Activated CD4-positive, alpha-beta T cell treated with anti-CD3 and anti-CD28 coated beads, Interleukin-2, amount 10 ng/mL, durations not matched to agents 7 days and 5 days (primary cell): ENCODE measurements at places on chromosomes 5 and 9. TPM values are rescaled to one million over a fixed set of nuclear protein-coding genes. Genes with fewer than 3 reads are reported as not detected.

ESM1 gene
- total RNA-seq, result not detected

PCDHB16 gene
- total RNA-seq, result not detected

NRARP gene
- total RNA-seq, result 0.44 TPM

NMUR2 gene
- not detected for total RNA-seq

FAM78A gene
- total RNA-seq, result 128 TPM

MAPKAP1 gene
- 58.7 TPM for total RNA-seq

SEMA4D gene
- 334 TPM for total RNA-seq

DAP gene
- total RNA-seq, result 60.5 TPM

FOXD4 gene
- 0.71 TPM for total RNA-seq

MYMK gene
- total RNA-seq, result not detected

TRIP13 gene
- 33.4 TPM for total RNA-seq

TMEM174 gene
- total RNA-seq, result not detected

ZNF354C gene
- 6.4 TPM for total RNA-seq

ISOC1 gene
- total RNA-seq, result 15.0 TPM

FLT4 gene
- 0.25 TPM for total RNA-seq

TERT gene
- total RNA-seq, result 5.6 TPM

PCDHAC1 gene
- not detected for total RNA-seq

SLC27A6 gene
- total RNA-seq, result not detected

MAML1 gene
- total RNA-seq, result 34.9 TPM

HTR4 gene
- total RNA-seq, result not detected

SPATA31A3 gene
- not detected for total RNA-seq

CARD9 gene
- total RNA-seq, result 0.69 TPM

DNM1 gene
- 0.60 TPM for total RNA-seq

NEUROG1 gene
- total RNA-seq, result not detected

CA9 gene
- total RNA-seq, result not detected

NUTM2G gene
- not detected for total RNA-seq

DMRT3 gene
- total RNA-seq, result not detected

PLAC8L1 gene
- 0.48 TPM for total RNA-seq

S1PR3 gene
- total RNA-seq, result 0.15 TPM

DMXL1 gene
- total RNA-seq, result 28.4 TPM

ANXA2R gene
- total RNA-seq, result 29.5 TPM

AQP7 gene
- total RNA-seq, result 0.23 TPM

PPIC gene
- not detected for total RNA-seq

AGXT2 gene
- total RNA-seq, result not detected

CXCL14 gene
- total RNA-seq, result not detected

SHISAL2B gene
- total RNA-seq, result not detected

BTNL3 gene
- not detected for total RNA-seq

AHRR gene
- total RNA-seq, result 28.3 TPM

PDGFRB gene
- total RNA-seq, result 1.9 TPM

CDC37L1 gene
- 9.2 TPM for total RNA-seq

SLC34A1 gene
- total RNA-seq, result 0.12 TPM

PDE6A gene
- total RNA-seq, result not detected

PMPCA gene
- total RNA-seq, result 58.8 TPM

PCDHA2 gene
- not detected for total RNA-seq

SLC36A3 gene
- not detected for total RNA-seq

GPRIN1 gene
- total RNA-seq, result 2.6 TPM

TIFAB gene
- not detected for total RNA-seq

SHC3 gene
- total RNA-seq, result not detected

FREM1 gene
- not detected for total RNA-seq

TMEFF1 gene
- not detected for total RNA-seq

HMMR gene
- 77.8 TPM for total RNA-seq

PRSS3 gene
- not detected for total RNA-seq
